ENCODE measurements at places on chromosomes 7 and 10.
A peak's percentile ranks its signal among the peaks of the same experiment; 100 is the strongest.

DNA sequence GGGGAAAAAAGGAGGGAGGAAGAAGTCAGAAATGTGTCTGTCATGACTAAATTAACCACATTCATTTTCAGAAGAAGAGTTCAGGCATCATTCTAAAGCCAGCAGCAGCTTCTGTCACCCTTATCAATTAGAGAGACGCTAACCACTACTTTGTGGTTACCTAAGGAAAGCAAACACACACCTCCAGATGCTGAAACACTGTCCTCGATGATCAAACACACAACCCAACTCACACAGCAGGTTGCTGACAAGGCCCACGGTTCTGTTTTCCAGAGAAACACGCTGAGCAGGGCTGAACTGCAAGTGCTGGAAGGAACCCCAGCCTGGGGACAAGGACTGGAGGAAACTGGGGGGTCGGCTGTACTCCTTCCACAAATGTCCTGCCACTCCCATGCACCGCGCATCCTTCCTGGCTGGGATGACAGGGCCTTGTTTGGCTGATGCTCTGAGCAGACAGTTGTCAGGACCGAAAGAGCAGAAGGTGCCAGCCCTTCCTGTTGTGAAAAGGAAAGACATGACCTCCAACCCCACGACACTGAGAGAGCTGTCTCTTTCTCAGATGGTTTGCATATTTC is 36.6 kb downstream of the PRKCQ start:
- no peaks in the 10 kb centered on the region for H3K27me3 ChIP-seq
- no peaks in the 10 kb centered on the region for H3K36me3 ChIP-seq
- no peak overlapping the region for H3K27ac ChIP-seq
- no peak overlapping the region for H3K4me3 ChIP-seq
- H3K4me1 ChIP-seq, result no peaks in the 10 kb centered on the region
- no peak for DNase-seq

DNA sequence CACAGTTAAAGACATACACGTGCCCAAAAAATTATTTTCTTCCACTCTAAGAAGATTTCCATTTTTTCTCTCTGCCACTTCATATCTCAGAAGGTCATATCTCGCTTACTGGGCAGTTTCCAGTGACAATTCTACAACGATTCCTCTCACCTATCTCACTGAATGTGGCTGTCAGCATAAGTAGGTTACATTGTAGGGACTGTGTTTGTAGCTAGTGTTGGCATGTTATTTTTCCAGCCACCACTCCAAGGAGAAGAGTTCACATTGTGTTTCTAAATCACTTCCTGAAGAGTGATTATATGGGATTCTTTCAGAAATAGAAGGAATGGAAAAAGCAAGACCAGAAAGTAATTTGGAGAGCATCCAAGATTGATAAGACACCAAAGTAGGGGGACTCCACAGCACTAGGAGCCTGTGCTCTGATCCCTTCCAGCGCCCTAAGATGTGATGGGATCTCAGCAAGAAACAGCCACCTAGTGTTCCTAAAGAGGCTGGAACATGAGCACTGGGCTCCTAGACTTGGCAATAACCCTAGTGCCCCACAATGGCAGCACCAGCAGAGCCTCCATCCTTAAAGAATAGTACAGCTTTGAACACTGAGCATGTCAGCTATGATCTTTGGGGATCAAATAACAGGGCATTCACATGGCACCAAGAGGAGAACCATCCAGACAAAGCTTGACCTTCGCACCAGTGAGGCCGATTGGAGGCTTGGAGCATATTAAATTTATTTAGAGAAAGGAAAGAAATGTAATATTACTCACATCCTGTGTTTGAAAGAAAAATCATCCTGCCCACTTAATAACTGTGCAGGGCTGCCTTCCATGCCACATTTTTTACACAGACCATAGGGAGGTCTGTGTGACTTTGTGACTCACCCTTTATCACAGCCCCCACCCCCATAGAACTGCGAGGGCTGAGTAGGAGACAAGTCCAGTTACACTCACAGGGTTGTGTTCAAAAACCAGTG is 51.8 kb downstream of the CAV1 start:
- no peaks in the 10 kb centered on the region for H3K36me3 ChIP-seq
- H3K27me3 ChIP-seq, result no peaks in the 10 kb centered on the region
- peaks cover 32% of the 10 kb centered on the region for H3K4me1 ChIP-seq
- peak; percentile 96 for DNase-seq

DNA sequence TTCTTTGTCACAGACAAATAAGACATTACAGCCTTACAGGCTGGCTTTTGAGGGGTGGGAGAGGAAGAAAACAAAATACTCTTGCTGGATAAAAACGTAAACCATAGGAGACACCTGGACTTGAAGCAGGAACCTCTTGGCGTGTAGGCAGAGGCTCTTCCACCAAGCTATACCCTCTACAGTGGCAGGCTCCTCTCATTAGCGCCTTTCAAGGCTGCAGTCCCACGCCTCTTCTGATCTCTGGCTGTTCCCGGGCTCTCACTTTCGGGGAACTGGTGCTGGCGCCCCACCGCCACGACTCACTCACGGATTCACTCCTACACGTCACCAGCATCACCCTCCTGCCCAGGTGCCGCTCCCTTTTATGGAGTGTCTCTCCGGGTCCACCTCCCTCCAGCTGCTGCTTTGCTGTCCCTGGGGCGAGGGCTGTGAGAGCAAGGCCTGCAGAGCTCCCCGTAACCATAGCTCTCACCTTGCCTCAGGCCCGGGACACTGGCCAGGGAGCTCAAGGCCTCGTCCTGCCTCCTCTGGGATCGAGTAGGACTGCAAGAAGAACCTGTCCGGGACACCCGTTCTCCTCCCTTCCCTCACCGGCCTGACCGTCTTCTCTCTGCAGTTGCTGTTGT is 62.6 kb downstream of the ZNF777 start:
- no peaks in the 10 kb centered on the region for H3K36me3 ChIP-seq
- H3K4me1 ChIP-seq, result no peaks in the 10 kb centered on the region
- no peak overlapping the region for H3K4me3 ChIP-seq
- H3K27ac ChIP-seq, result no peak overlapping the region
- no peak for DNase-seq

- no peaks in the 10 kb centered on the region for H3K27me3 ChIP-seq
- peaks cover 3% of the 10 kb centered on the region for H3K4me1 ChIP-seq
- DNase-seq, result no peak
- H3K36me3 ChIP-seq, result peaks cover 32% of the 10 kb centered on the region
- no peak overlapping the region for H3K4me3 ChIP-seq
- no peak overlapping the region for H3K27ac ChIP-seq
These were observed 49.2 kb downstream of the KIF5B start for GRCh38 chr10:32007026-32007425.

DNA sequence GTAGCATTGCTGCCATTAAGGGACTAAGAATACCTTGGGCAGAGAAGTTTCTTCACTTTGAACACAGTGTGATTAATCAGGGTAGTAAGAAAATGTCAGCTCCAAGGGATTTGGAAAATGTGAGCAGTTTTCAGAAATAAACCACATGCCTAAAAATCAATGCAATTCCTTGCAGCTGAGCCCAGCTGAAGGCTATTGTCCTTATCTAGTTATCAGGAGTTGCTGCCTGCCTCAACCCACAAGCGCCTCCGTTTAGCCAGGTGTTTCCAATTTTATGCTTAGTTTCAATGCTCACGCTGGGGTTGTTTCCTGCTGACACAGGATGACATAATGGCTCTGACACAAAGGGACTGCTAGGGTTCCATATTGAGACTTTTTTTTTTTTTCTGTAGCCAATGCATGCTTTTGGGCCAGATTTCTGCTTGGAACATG is 132.3 kb upstream of the ANK3 start:
- DNase-seq, result peak; percentile 98
- H3K36me3 ChIP-seq, result no peaks in the 10 kb centered on the region
- no peak overlapping the region for H3K4me3 ChIP-seq
- no peaks in the 10 kb centered on the region for H3K27me3 ChIP-seq

DNA sequence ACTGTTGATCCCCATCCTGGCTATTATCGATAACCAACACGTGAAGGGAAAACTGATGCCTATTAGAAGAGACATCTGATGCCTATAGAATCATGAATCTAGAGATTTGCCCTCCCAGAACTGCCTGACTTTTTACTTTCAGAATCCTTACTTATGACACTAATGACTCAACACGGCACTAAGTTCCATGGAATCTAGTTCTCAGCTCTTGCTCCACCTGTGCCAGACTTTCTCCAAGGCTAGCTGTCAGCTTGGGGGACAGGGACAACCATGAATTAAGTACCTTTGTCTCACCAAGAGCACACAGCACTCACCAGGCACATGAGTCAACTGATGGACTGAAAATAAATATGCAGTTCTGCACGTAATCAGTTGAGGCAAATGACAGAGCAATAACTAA is 184.2 kb downstream of the FRMD4A start:
- H3K36me3 ChIP-seq, result no peaks in the 10 kb centered on the region
- peak; percentile 45 for DNase-seq
- H3K27me3 ChIP-seq, result peaks cover 14% of the 10 kb centered on the region
- no peak overlapping the region for H3K4me3 ChIP-seq

DNA sequence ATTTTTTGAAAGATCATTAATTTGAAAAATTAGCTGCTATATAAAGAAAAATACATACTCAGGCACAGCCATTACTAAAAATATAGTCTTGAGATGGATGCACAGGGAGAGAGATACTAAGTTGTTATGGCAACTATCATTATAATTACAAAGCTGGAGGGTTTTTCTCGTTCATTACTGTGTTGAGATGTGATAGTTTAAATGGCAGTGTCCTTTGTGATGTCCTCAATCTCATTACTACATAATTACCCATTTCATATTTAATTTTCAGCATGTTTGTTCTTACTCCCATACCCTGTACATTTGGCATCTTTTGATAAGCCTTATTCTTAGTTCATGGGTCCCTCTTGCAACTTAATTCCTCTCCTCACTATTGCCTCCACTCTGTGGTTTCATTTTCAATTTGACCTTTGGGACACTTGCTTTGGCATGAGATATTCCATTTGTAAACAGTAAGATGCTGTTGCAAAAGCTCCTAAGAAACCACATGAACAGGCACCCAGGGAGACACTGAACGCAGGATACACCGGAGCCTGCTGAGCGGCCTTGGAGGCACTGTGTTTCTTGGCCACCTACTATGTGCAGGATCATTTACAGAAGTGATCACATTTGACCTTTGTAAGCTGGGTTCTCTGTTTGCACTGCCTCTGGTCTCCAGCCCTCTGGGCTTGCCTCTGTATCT is 4.8 kb upstream of the CPXM2 start:
- H3K27me3 ChIP-seq, result peaks cover 2% of the 10 kb centered on the region
- H3K4me3 ChIP-seq, result no peak overlapping the region
- no peaks in the 10 kb centered on the region for H3K4me1 ChIP-seq
- no peak for DNase-seq
- no peaks in the 10 kb centered on the region for H3K36me3 ChIP-seq
- no peak overlapping the region for H3K27ac ChIP-seq

- no peak overlapping the region for H3K4me3 ChIP-seq
- H3K4me1 ChIP-seq, result no peaks in the 10 kb centered on the region
- H3K27ac ChIP-seq, result no peak overlapping the region
- H3K36me3 ChIP-seq, result no peaks in the 10 kb centered on the region
- H3K27me3 ChIP-seq, result peaks cover 81% of the 10 kb centered on the region
These were observed 15.5 kb downstream of the TLX1 start for GRCh38 chr10:101146392-101147251.

GRCh38 chr7:140261522-140261921 is 84.7 kb upstream of the KDM7A start:
- no peak overlapping the region for H3K4me3 ChIP-seq
- no peak for DNase-seq
- no peak overlapping the region for H3K27ac ChIP-seq
- peaks cover 38% of the 10 kb centered on the region for H3K27me3 ChIP-seq
- H3K36me3 ChIP-seq, result no peaks in the 10 kb centered on the region
- no peaks in the 10 kb centered on the region for H3K4me1 ChIP-seq

GRCh38 chr7:10908600-10908999 is 65.1 kb upstream of the PHF14 start:
- H3K4me3 ChIP-seq, result no peak overlapping the region
- DNase-seq, result no peak
- no peaks in the 10 kb centered on the region for H3K27me3 ChIP-seq
- H3K4me1 ChIP-seq, result no peaks in the 10 kb centered on the region
- no peak overlapping the region for H3K27ac ChIP-seq

- no peak for DNase-seq
- no peak overlapping the region for H3K27ac ChIP-seq
- no peaks in the 10 kb centered on the region for H3K4me1 ChIP-seq
These were observed 39.5 kb downstream of the CACNA2D1 start for GRCh38 chr7:82404094-82404493.

DNA sequence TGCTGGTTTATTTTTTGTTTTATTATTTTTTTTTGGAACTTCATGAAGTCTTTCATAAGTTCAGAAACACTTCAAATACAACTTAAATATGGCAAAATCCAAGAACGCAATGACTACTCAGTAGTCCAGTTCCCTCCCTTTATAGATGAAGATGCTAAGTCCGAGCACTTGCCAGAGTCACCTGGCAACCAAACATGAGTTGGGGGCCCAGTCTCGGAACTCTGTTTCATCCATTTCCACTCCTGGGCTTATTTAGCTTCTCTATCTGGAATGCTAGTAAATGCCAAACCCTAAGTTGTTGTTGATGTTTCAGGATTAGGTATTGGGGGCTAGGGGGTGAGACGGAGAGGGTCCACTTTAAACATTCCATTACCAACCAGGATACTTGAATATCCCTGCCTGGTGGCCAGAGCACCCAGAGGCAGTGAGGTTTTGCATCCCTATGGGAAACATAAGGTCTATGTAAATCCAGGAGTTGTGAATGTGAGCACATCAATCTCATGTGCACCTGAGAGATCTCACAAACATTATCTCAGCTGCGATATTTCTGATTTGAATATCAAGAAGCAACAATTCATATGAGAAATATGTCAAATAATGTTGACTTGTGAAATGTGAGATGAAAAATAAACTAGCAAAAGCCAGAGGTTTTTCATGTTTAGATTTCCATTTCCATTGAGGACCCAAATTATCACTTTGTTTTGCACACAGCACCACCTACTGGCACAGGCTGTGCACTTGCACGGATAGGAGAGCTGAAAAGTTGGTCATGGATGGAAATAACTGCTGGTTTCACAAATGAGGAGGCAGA is 129.3 kb downstream of the PKD1L1 start:
- no peak overlapping the region for H3K27ac ChIP-seq
- no peaks in the 10 kb centered on the region for H3K27me3 ChIP-seq
- H3K4me1 ChIP-seq, result peaks cover 4% of the 10 kb centered on the region
- no peak overlapping the region for H3K4me3 ChIP-seq

DNA sequence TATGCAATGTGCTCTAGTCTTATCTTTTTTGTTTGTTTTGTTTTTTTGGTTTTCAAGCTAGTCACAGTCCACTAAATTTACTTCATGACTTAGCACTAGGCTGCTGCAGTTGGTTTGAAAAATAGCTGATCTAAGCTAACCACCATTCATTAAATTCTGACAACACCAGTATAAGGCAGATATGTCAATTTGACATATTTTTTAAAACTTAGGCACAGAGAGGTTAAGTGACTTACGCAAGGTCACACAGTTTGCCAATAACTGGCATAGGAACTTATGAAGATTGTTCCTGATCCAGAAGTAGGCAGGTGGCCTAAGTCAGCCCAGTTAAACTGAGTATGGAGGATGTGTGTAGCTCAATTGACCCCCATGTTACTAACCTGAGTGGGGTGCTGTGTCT is 377.3 kb upstream of the NFE2L3 start:
- H3K27ac ChIP-seq, result no peak overlapping the region
- no peaks in the 10 kb centered on the region for H3K4me1 ChIP-seq
- DNase-seq, result no peak
- H3K4me3 ChIP-seq, result no peak overlapping the region

GRCh38 chr10:85925201-85925750 is 441.3 kb downstream of the GRID1 start:
- DNase-seq, result no peak
- no peaks in the 10 kb centered on the region for H3K4me1 ChIP-seq
- H3K36me3 ChIP-seq, result no peaks in the 10 kb centered on the region

GRCh38 chr10:77175631-77176222 is 461.9 kb downstream of the KCNMA1 start:
- H3K36me3 ChIP-seq, result no peaks in the 10 kb centered on the region
- H3K27ac ChIP-seq, result no peak overlapping the region
- H3K27me3 ChIP-seq, result no peaks in the 10 kb centered on the region
- peaks cover 16% of the 10 kb centered on the region for H3K4me1 ChIP-seq
- no peak for DNase-seq
- H3K4me3 ChIP-seq, result no peak overlapping the region
